GM04503 (cell line): ENCODE measurements at places on chromosomes 5 and 9.

DNA sequence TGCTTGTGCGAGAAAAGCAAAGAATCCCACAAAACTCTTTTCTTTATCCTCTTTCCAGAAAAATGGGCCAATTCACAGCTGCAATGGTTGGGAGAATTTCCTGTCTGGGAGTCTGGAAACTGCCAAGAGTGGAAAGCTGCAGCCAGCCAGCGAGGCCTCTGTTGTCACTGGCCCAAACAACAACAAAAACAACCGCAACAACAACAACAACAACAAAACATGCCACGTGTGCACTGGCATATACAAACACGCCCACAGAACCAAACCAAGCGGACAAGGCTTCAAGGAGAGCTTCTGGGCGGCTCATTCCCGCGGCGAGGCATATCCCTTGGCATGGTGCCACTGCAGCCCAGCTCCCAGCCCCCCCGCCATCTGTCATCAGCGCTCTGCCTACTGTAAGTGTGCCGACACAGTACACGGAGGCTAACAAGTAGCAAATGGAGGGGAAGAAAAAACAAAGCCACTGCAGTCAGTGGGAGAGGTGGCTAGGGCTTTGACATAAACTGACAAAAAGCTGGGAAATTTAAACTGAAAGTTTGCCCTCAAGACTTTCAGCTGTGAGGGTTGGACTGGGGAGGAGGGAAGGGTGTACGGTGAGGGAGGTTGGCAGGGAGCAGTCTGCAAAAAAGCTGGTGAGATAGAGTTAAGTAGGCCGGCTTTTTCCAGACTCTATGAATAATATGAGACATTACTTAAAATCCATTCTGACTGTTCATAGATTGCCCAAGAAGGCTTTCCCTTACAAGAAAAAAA lies 165.0 kb upstream of the ZNF462 start:
- peak; percentile 21 for DNase-seq

DNA sequence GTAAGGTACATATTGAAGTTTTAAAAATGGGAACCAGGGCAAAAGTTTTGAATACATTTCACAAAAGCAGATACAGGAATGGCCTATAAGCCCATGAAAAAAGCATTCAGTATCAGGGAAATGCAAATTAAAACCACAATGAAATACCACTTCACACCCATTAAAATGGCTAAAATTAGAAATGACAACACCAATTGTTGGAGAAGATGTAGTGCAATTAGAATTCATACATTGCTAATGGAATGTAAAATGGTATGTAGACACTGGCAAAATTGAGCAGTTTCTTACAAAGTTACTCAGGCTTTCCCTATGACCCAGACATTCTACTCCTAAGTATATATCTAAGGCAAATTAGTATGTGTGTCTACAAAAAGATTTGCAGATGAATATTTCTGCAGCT lies 34.2 kb downstream of the CDC14B start:
- DNase-seq, result no peak

DNA sequence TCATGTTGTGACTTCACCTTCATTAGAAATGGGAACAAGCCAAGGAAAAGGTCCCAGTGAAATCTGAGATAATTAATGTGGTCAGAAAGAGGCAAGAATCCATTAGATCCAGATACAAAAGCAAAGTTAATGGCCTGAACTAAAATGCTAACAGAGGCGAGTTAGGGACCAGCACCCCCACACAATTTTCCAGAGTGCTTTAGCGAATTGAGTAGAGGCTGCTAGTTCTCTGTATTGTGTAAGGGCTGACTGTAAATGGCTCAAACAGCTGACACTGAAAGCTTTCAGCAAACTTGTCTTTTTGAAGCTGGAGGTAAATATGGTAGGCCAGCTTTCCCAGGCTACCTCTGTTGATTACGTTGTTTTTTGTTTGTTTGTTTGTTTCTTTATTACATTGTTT lies 75.5 kb downstream of the CSNK1A1 start:
- no peak for DNase-seq

- DNase-seq, result no peak
These were observed 470.0 kb downstream of the EBF1 start for GRCh38 chr5:158629591-158630312.

GRCh38 chr5:61089351-61089750 lies 72.9 kb downstream of the SMIM15 start:
- DNase-seq, result no peak

DNA sequence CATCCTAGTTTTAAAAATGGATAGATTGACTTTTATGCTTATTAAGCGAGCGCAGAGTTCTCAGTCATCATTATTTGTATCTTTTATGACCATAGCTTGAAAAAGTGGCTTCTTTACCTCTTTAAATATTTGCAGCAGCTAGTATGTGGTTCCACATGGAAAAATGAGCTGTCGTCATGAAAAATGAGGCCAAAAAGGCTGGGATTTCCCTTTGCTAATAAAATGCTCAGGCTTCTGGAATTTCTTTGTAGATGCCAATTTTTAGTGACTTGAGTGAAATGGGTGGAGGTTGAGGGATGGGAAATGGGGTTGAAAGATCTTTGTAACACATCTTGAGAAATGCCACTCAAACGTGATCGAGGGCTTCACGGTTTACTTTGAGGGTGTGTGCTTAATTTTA lies 35.2 kb downstream of the RAI14 start:
- no peak for DNase-seq

GRCh38 chr5:73844165-73844564 lies 218.2 kb downstream of the ARHGEF28 start:
- no peak for DNase-seq
